ENCODE measurements at places on chromosomes 16 and 17.

- H3K27ac ChIP-seq, result peak overlapping the region; percentile 92
- no peaks in the 10 kb centered on the region for H3K27me3 ChIP-seq
- DNase-seq, result peak; percentile 54
- H3K4me3 ChIP-seq, result peak overlapping the region; percentile 82
- peaks cover 25% of the 10 kb centered on the region for H3K36me3 ChIP-seq
These were observed 2.4 kb downstream of the FBRS start for GRCh38 chr16:30660424-30661261.

DNA sequence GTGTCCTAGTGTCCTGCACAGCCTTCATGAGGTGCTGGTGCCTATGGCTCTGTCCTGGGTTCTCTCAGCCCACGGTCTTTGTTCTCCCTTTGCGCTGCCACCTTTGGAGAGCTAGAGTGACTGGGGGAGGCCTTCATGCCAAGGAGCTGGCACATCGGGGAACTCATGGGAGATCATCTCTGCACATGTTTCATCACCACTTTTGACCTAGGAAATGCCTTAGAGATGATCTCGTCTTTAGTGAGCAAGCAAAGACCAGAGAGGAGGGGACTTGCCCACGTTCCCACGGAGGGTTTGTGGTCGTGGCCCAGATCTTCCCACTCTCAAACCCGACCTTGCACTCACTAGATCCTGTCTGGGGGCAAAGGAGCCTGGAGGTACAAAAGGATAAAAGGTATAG is 23.5 kb downstream of the TBX4 start:
- H3K27me3 ChIP-seq, result peaks cover 13% of the 10 kb centered on the region
- H3K36me3 ChIP-seq, result no peaks in the 10 kb centered on the region
- H3K4me1 ChIP-seq, result no peaks in the 10 kb centered on the region

DNA sequence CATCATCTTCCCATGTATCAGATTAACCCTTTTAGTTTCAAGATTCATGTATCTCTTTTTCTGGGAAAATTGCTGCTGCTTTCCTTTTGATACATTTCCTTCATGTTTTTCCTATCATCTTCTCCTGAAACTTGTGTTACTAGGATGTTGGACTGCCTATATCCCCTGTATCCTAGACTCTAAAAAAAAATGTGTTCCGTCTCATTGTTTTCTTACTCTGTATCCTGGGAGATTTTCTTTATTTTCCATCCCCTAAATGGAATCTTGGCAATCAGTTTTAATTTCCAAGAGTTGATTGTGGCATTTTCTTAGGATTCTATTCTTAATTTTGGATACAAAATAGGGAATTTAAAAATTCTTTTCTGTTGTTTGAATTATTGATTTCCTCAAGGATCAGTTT is 36.8 kb downstream of the MAP2K4 start:
- H3K4me3 ChIP-seq, result no peak overlapping the region
- H3K27me3 ChIP-seq, result no peaks in the 10 kb centered on the region
- H3K36me3 ChIP-seq, result peaks cover 11% of the 10 kb centered on the region
- H3K4me1 ChIP-seq, result peaks cover 13% of the 10 kb centered on the region
- DNase-seq, result no peak

GRCh38 chr16:2956579-2956956 is 7.5 kb upstream of the KREMEN2 start:
- H3K27ac ChIP-seq, result no peak overlapping the region
- H3K4me3 ChIP-seq, result no peak overlapping the region
- H3K4me1 ChIP-seq, result peaks cover 2% of the 10 kb centered on the region
- peaks cover under 1% of the 10 kb centered on the region for H3K36me3 ChIP-seq

- H3K27ac ChIP-seq, result peak overlapping the region; percentile 92
- peak overlapping the region; percentile 91 for H3K4me3 ChIP-seq
- no peaks in the 10 kb centered on the region for H3K36me3 ChIP-seq
- H3K27me3 ChIP-seq, result no peaks in the 10 kb centered on the region
- H3K4me1 ChIP-seq, result peaks cover 66% of the 10 kb centered on the region
These were observed 46.1 kb downstream of the CYTH1 start for GRCh38 chr17:78735832-78736525.

DNA sequence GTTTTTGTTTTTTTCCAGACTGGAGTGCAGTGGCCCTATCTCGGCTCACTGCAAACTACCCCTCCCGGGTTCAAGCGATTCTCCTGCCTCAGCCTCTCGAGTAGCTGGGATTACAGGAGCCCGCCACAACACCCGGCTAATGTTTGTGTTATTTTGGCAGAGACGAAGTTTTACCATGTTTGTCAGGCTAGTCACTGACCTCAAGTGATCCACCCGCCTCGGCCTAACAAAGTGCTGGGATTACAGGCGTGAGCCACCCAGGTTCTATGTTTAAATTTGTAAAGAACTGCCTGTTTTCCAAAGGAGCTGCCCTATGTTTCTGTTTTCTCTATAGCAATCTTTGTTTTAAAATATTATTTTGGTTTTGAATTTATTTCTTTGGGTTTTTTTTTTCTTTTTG is 13.8 kb upstream of the C16orf87 start:
- no peaks in the 10 kb centered on the region for H3K4me1 ChIP-seq
- H3K27ac ChIP-seq, result no peak overlapping the region
- H3K36me3 ChIP-seq, result no peaks in the 10 kb centered on the region
- DNase-seq, result no peak
- H3K27me3 ChIP-seq, result no peaks in the 10 kb centered on the region
- no peak overlapping the region for H3K4me3 ChIP-seq

DNA sequence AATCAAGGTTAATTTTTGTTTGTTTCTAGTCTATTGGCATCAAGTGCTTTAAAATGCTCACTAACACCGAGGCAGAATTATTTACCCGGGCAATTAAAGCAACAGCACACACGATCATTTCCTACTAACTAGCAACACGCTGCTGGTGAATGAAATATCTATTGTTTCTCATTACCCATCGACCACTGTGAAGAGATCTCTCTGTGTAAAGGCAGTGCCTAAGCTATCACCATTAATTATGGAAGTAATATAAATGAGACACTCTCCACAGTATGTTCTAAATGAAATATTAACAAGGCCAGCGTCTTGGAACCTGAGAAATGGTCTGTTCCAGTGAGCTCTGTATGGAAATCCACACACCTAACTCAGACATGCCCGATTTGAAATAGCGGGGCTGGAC is 397.6 kb downstream of the MAF start:
- peaks cover 3% of the 10 kb centered on the region for H3K36me3 ChIP-seq
- DNase-seq, result no peak
- H3K4me3 ChIP-seq, result no peak overlapping the region

GRCh38 chr17:16199093-16199492 is 16.2 kb downstream of the NCOR1 start:
- no peak for DNase-seq
- H3K36me3 ChIP-seq, result peaks cover 6% of the 10 kb centered on the region
- no peaks in the 10 kb centered on the region for H3K27me3 ChIP-seq
- H3K4me1 ChIP-seq, result peaks cover 35% of the 10 kb centered on the region

- H3K4me1 ChIP-seq, result peaks cover 28% of the 10 kb centered on the region
- peaks cover 1% of the 10 kb centered on the region for H3K36me3 ChIP-seq
- peak overlapping the region; percentile 88 for H3K4me3 ChIP-seq
- DNase-seq, result no peak
- H3K27ac ChIP-seq, result peak overlapping the region; percentile 85
These were observed 949 bp upstream of the GSPT1 start for GRCh38 chr16:11916524-11917285.

DNA sequence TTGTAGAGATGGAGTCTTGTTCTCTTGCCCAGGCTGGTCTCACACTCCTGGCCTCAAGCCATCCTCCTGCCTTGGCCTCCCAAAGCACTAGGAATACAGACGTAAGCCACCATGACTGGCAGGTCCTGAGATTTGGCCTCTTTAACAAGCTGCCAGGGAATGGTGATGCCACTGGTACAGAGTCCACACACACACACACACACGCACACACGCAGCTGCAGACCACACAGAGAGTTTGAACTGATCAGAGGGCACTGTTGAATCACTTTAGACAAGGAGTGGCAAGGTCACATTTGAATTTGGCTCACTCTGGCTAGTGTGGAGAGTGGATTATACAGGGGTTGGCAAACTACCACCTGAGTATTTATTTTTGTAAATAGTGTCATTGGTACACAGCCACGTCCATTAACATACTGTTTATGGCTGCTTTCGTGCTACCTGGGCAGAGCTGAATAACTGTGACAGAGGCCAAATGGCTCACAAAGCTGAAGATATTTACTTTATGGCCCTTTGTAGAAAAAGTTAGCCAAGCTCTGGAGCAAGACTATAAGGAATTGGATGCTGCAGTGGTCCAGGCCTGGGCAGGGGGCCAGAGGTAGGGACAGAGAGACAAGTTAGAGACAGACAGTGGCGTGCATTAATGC is 9.9 kb downstream of the ITPRIPL2 start:
- H3K4me3 ChIP-seq, result no peak overlapping the region
- H3K27ac ChIP-seq, result peak overlapping the region; percentile 46
- H3K27me3 ChIP-seq, result no peaks in the 10 kb centered on the region
- no peak for DNase-seq
- H3K4me1 ChIP-seq, result peaks cover 9% of the 10 kb centered on the region
